ENCODE measurements at places on chromosomes 2 and 18. TPM values are rescaled to one million over a fixed set of nuclear protein-coding genes. Genes with fewer than 3 reads are reported as not detected.

Gene CCL20
- 158 TPM for total RNA-seq

Gene CNDP1
- not detected for total RNA-seq

Gene BCL11A
- total RNA-seq, result 6.8 TPM

Gene CDH2
- under 0.01 TPM for total RNA-seq

Gene SLC16A14
- total RNA-seq, result 0.96 TPM

Gene SNED1
- not detected for total RNA-seq
